EH (cell line): ENCODE measurements at places on chromosomes 4 and X.

DNA sequence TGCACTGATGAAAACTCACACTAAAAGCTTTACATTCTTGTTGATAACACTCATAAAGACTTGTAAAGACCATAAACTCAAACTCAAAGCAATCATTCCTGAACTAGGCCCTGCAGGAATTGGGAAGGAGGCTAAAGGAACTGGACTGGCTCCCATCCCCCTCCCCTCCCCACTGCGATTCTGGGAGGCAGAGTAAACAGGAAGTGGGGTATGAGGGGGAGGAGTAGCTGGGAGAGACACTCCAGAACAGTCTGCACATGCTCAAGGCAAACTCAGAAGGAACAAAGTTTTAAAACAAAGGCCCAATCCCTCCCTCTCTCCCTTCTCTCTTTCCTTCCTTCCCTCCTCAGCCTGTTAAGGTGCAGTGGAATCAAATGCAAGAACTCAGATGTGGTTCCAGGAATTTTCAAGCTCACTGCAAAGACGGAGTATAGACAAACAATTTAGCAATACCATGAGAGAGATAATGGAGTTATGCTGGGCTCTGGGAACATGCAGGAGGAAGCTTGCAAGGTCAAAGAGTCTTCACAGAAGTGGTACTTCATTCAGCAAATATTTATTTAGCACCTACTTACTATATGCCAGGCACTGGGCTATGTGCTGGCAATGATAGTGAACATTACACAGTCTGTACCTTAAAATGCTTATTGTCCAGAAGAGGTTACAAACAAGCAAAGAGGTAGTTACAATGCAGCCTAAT lies 15.9 kb downstream of the MID1IP1 start:
- peak; percentile 70 for DNase-seq

DNA sequence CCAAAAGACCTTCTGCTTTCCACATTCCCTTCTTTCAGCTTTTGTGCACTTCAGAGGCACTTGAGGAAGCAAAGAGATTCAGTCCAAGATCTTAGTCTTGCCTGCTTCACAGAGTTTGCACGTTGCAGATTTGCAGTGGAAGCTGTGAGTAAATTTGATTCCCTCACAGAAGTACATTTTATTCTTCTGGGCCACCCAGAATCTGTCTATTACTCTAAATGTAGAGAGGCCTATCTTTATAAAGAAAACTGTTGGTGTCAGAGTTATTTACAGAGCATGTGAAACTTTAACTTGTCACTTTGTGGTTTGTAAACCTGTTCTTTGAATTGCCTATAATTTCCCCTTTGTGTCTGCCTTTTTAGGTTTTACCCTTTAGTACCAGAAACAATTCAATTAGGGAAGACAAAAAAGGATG lies 15.5 kb downstream of the SPRY1 start:
- DNase-seq, result no peak

GRCh38 chrX:4570151-4570550 lies 856.7 kb upstream of the PRKX start:
- DNase-seq, result no peak

GRCh38 chr4:108926781-108927180 lies 163.9 kb upstream of the ETNPPL start:
- DNase-seq, result no peak

- no peak for DNase-seq
Observed at GRCh38 chr4:116233971-116234370, 851.4 kb downstream of the TRAM1L1 start.
